Activated naive CD8-positive, alpha-beta T cell treated with anti-CD3 and anti-CD28 coated beads for 36 hours (primary cell): ENCODE measurements at places on chromosomes 5 and 9. TPM values are rescaled to one million over a fixed set of nuclear protein-coding genes. Genes with fewer than 3 reads are reported as not detected.
A peak's percentile ranks its signal among the peaks of the same experiment; 100 is the strongest.

Gene MEGF10
- not detected for total RNA-seq

Gene TSLP
- total RNA-seq, result 1.1 TPM

Gene TMOD1
- 1.2 TPM for total RNA-seq

Gene SPAAR
- total RNA-seq, result not detected

Gene STPG3
- total RNA-seq, result not detected

Gene TAF11L10
- total RNA-seq, result not detected

DNA sequence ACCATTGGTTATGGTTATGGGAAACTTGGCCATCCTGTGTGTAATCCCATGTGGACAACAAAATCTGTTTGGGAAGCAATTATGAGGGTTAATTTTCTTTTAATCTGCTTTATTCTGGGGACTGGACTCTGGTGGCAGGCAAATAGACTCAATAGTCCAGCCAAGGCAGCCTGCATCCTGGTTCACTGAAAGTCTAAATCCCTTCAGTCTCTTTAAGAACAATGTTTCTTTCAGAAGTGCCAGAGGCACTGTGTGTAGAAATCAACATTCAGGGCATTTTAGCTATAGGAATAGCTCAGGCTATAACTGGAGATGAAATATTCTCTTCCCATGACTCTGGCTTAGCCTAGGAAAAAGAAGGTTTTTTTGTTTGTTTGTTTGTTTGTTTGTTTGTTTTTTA, 118.0 kb downstream of the SPATA31D1 start:
- DNase-seq, result no peak

GRCh38 chr5:6733411-6734242, 20.4 kb downstream of the TENT4A start:
- DNase-seq, result no peak

GRCh38 chr9:130707225-130707976, 13.8 kb downstream of the EXOSC2 start:
- DNase-seq, result peak; percentile 47

DNA sequence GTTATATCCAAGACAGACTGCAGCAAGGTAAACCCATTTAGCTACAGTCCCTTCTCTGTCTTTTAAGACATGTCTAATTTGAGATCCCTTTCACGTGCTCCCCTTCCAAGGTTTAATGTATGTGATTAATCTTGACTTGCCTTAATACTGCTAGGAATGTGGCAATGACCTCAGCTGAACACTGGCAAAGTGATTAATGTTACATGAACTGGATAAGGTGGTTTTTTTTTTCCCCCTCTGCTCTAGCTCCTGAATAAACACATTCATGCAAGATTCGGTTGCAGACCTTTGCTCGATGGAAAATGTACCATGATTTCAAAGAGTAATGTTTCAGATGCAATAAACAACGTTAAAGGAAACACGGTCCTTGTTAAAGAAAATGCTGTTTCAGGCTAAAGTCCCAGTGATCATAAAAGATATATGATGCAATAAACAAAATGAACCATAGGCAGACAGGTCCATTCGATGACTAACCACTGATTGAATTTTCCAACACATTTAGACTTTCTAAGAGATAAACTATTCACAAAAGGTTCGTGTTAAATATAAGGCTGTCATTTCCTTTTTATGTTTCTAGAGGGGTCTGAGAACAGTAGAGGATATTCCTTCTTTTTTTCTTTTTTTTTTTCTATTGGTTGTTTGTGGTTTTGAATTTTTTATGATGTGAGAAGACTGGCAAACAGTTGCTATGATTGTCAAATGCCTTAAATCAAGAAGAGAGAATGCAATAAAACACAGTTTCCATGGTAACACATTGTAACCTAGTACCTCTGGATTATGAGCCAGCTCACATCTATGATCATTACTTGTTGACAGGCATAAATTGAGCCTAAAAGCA, 44.7 kb upstream of the ZNF608 start:
- DNase-seq, result no peak

- peak; percentile 54 for DNase-seq
Observed at GRCh38 chr9:121744002-121744686, 92.7 kb downstream of the DAB2IP start.

GRCh38 chr5:67815455-67816391, 399.8 kb upstream of the PIK3R1 start:
- no peak for DNase-seq

- DNase-seq, result no peak
Observed at GRCh38 chr9:24817756-24818155, 272.1 kb upstream of the IZUMO3 start.

DNA sequence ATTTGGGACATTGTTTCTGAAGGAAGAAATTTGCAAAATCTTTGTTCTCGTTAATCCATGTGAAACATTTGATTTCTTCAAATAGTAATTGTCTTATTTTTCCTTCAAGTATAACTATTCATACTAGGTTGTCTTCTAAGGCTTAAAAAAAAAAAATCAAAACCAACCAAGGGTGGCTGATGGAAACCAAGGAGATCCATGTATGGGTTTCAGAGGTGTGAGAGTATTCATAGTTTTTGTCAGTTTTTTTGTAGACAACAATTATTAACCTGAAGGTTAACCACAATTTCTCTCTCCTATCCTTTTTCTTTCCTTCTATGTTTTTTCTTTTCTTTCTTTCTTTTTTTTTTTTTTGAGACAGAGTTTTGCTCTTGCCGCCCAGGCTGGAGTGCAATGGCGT, 35.4 kb downstream of the KDM4C start:
- no peak for DNase-seq

GRCh38 chr9:134065612-134066419, 2.0 kb downstream of the BRD3 start:
- DNase-seq, result peak; percentile 76

DNA sequence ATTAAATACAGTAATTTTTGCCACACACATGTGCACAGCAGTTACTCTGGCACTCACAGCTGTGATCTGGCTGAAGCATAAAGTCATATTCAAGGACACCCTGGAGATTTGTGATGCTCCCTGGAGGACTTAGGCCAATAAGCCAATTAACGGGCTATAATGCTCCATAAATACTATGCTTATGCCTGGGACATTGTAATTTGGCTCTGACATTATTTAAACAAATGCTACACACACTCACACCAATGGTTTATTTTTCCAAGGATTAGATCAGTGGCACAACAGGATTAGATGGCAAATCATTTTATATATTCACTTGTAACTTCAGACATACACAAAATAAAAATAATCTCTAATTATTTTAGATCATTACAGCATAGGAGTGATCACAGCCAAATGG, 111.2 kb downstream of the LMNB1 start:
- no peak for DNase-seq

DNA sequence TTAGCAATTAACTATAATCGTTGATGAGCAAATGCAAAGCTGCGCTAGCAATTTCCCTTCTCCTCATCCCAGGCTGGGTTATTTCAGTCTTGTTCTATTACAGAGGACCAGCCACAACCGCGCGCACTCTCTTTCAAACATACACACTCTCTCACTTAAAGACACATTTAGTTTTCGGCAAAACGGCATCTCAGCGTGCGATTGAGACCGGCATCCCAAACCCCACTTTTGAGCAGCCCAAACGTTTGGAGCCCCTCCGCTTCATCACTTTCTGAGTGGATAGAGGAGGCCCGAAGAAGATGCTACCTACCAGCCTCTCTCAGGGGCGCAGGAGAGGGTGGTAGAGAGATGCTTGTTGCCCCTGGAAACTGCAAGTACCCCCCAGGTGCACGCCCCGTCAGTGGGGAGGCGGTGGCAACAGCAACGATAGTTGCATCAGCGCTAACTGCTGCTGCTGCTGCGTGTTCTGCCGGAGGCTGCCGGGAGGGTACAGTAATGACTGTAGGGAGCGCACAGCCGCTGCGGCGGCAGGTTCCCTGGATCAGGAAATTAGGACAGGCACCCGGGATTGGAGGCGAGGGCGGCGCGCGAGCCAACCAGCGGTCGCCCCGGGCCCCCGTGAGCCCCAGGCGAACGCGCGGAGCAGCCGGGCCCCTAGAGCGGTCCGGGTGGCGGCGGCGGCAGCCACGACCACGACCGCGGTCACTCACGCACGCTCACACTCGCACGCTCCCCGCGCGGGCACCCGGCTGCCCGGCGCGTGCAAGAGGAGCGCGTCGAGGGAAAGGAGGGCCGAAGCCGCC, 467 bp upstream of the VLDLR start:
- DNase-seq, result peak; percentile 79

GRCh38 chr9:111050819-111051218, 12.5 kb upstream of the LPAR1 start:
- no peak for DNase-seq

DNA sequence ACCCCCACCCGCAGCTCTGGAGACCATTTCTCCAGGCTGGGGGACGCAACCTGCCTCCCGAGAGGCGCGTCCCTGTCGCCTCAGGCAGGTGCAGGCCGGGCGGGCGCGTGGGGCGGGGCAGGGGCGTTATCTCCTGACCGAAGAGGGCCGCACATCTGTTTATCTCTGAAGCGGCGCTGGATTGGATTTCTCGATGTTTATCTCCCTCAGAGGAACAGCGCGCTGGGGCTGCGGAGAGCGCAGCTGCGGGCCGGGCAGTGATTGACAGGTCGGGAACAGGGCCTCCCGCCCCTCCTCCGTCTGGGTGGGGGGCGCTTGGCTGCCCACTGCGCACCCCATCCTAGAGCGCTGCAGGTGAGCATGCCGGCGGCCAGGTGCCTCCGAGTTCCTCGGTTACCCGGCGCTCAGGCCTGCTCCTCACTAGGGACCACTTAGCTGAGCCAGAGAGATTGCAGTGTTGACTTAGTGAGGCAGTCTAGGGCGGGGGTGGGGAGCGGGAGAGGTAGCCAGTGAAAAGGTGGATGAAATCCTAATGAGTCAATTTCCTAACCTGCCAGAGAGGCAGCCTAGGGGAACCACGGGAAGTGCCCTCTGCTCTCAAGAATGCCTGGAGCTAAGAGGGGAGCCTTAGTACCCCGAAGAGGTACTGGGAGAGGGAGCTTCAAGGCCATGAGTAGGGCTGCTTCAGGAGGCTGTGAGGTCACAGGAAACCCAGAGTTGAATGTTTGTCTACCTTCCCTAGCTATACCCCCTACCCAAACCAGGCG, 39.6 kb upstream of the TIFAB start:
- DNase-seq, result no peak

- DNase-seq, result no peak
Observed at GRCh38 chr5:123787635-123788034, 275.7 kb downstream of the CSNK1G3 start.

GRCh38 chr9:34555002-34555348, 32.2 kb upstream of the ENHO start:
- DNase-seq, result no peak

DNA sequence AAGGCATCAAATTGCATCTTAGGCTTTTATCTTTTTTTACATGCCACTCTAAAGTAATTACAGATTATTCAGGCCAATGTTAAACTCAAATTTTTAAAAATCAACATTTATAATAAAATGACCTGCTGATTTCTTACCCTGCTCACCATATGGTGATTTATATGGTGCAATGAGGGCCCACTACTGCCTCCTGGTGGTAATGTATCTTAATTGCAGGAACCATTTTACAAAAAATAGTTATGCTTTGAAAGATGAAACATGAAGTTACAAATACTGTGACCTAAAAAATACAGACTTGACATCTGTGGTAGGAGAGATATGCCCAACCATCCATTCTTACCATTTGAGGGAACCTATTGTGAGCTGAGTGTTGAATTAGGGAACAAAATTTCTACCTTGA, 292.6 kb upstream of the TAS2R1 start:
- DNase-seq, result no peak

DNA sequence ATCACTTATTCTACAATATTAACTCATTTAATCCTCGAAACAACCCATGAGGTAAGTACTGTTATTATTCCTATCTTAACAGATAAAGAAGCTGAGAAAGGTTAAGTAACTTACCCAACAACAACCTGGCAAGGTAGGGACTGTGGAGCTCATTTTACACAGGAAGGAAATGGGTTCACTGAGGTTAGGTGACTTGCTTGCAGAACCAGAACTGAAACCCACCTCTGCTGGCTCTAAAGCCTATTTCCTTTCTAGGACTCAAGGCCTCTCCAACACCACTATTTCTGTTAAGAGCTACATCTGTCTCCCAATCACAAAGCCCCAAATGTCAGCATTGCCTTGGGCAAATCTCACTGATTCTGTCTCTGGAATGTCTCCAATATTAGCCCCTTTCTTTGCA, 38.9 kb upstream of the IFNK start:
- DNase-seq, result no peak

GRCh38 chr5:107670932-107671741, at the start of gene EFNA5:
Gene EFNA5, minus strand, starts transcription at chr5:107670937.
- peak; percentile 26 for DNase-seq

DNA sequence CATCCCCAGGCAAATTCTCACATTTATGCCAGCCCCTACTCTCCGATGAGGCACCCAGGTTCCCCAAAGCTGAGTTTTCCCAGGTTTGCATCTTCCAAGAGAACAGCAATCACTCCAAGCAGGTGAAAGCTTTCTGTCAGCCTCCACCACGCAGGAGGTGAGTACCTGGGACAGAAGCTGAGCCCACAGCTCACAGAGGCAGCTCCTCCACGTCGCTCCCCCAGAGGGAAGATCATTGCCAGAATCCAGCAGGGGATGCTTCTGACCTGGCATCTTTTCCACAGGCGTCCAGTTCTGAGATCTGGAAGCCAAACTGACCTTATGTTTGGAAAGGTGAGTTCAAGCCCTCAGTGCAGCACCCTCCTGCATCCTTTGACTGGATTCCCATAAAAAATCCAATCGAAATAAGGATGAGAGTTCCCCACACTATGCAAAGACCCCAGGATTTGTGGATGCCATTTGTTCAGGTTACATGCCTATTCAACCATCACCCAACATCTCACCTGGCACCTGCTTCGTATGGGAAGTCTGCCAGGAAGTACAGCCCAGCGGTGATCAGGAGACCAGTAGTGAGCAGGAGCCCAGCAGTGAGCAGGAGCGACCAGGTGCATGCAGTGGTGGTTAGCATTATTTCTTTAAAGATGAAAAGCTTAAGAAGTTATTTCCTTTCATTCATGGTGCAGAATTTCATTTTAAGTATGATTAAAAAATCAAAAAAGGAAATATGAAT, 47.4 kb upstream of the OLFM1 start:
- no peak for DNase-seq

DNA sequence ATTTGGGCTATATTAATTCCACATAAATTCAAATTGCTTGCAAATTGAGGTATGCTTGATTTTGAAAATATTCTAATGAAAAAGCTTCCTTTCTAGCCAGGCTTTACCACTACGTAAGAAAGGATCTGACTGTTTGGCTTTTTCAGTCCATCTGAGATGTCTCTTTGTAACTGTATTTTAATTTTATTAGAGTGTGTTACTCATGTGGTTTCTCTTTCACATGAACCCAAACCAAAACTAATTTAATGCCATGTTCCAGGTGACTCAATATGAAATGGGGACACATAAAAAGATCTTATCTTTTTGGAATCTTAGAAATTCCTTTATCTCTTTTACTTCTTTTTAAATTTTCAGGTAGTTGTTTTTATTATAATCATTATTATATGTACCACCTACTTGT, 85.3 kb downstream of the NFIB start:
- DNase-seq, result no peak

GRCh38 chr5:65418661-65419060, 63.1 kb downstream of the ADAMTS6 start:
- no peak for DNase-seq

DNA sequence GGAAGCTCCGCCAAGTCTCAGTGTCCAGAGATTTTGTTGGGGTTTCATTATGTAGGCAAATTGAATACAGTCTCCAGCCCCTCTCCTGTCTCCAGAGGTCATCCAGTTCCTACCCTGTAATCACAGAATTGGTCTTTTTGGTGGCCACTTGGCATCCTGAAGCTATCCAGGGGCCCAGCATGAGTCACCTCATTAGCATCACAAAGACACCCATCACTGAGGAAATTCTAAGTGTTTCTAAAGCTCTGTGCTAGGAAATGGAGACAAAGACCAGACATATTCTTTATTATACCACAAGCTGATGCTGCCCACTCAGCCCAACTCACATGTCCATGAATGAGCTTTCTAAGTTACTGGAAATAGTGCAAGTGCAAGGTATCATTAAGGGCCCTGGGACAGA, 229.9 kb downstream of the DOCK8 start:
- no peak for DNase-seq
